ENCODE measurements at places on chromosomes 3 and 15.

- DNase-seq, result no peak
These were observed 26.4 kb downstream of the RBMS3 start for GRCh38 chr3:29307295-29307694.

DNA sequence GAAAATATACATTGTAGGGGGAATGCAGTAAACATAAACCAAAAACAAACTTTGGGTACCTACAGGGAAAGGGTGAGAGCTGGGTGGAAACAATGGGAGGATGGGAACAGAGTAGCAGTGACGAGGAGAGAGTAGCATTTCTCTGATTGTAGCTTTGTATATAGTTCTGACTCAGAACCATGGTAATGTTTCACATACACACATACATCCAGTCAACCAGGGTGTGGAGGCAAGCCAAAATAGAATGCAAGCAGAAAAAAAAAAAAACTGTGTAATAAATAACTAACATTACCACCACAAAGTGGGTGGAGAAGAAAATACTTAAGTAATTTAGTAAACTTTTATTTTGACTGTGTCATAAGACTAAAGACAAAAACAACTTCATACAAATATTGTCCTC, 27.2 kb downstream of the BCL2A1 start:
- DNase-seq, result no peak

DNA sequence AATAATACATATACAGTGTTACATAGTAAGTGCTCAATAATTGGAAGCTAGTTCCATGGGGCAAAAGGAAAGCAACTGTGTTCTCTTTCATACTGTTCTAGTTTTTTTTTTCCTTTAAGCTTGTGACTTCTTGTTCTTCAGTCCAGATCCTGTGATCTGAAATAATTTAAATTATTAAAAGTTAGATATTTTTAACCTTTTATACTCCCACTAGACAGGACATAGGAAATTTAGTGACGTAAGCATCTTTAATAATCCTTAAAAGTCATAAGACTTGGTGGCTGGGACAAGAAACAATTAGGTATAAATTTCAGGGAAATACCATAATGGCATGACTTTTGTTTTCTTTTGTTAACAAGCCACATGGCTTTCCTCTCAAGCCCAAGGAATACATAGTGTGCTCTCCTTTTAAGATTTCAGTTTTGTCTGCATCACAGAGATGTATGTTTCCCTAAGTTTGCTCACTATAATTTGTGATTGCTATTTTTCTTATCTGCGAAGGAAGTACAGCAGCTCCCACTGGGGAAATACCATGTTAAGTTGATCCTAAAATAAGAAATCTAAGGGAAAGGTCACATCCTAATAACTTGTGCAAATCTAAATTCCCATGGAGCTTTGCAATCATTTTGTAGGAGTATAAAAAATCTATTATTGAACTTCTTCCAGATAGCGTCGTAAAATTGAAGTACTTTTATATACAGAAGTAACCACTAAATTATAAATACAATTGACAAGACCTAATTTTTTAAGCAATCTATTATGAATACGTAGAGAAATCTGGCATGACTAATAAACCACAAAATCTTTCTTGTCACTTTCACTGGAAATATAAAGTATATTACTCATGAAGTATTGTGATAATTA, 30.1 kb downstream of the PPARG start:
- no peak for DNase-seq

DNA sequence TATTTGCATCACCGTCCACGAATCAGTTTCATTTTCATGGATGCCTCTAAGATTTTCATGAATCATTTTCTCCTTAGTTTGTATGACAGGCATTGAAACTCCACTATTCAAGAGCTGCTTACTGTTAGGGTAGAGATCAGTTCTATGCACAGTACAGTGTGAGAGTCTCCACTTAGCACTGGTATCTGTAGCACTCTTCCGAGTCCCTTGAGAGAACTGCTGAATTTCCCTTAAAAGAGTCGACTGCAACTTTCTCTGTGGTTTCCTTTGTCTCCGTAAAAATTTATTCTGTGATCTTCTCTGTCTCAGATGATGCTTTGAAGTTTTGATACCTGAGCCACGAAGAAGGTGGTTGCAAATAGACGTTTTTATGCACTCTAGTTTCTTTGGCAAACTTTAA, 14.8 kb downstream of the GTPBP8 start:
- no peak for DNase-seq

DNA sequence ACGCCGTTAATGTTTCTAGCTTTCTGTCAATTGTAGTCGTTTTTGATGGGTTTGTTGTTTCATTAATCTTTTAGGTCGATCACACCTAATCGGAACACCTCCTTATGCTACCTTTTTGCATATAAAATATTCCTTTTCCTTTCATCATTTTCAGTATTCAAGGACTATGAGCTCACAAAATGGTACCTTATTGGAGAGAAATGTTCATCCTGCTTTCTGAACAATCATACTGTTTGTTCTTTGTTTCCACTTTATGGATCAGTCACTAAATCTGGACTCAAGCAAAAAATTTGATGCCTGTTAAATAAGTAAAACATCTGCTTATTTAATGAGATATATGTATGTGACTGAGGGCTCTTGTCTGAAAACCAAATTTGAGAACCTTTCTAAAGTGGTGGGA, 1.1 kb downstream of the KIF15 start:
- DNase-seq, result no peak

DNA sequence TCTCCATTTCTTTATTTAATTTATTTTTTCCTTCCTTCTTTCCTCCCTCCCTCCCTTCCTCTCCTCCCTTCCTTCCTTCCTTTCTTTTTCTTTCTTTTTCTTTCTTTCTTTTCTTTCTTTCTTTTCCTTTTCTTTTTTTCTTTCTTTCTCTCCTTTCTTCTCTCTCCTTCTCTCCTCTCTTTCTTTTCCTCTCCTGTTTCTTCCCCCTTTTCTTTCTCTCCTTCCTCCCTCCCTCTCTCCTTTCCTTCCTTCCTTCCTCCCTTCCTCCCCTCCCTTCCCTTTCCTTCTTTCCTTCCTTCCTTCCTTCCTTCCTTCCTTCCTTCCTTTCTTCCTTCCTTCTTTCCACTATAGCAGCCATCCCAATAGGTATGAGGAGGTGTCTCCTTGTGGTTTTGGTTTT, 6.8 kb upstream of the PDIA5 start:
- no peak for DNase-seq

DNA sequence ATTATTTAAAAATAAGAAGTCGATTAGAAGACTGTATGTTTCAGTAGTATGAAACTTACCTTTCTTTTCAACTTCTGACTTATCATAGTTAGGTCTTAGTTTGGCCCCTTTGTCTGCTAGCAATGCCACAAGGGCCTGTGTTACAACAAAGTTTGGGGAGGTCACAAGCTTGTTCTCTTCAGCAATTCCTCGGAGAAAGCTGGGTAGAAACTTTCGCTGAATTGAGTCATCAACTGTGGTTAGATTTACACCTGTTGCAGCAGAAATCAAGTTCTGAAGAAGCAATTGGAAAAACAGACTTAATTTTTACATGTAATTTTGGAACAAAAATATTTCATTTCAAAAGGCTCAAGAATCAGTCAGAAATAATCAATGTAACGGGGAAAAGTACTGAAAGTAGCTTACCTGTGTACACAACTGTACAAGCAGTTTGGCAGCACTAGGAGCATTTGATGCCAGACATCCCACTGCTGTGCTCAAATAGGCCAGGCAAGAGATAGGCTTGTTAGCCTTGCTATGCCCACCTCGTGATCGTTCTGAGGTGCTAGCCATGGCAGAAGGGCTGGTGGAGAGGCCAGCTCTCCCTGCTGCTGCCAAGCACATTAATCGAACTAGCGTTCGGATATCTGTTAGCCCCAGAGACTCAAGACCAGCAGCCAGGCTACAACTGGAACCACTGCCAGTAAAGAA, 58.6 kb downstream of the FBXL22 start:
- no peak for DNase-seq

GRCh38 chr3:86244905-86245304, 746.0 kb downstream of the VGLL3 start:
- no peak for DNase-seq

DNA sequence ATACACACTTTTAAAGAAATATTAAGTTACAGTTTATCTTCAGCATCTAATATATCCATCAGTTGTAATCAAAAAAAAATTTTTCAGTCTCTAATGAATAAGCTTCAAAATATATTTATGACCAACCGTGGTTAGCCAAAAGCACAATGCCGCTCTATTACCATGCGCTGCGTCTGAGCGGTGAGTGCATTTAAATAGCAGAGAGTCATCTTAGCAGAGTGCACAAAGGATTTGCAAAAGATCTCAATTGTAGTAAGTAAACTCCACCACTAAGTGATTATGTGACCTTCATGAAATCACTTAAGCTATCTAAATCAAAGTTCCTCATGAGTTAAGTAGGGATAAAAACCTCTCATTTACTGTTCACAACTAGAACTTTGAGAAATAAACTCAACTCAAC, 4.9 kb downstream of the TP63 start:
- no peak for DNase-seq

DNA sequence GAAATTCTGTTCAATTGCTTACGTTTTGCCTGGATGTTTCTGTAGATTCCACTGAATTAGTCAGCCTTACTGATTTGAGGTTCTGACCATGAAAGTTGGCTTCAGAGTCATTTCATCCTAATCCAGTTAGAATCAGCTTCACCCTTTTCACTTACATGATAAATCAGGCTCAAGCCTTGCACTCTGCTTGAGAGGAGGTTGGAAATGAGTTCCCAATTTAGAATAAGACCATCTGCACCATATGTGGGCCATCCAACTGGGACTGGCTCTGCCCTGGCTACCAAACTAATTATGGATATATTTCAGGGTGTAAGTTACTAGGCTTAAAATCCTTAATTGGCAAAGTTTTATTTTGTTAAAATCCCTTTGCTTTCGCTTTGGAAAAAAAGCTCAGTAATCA, 255.7 kb downstream of the CHL1 start:
- no peak for DNase-seq

- no peak for DNase-seq
These were observed 107.3 kb upstream of the TRPM1 start for GRCh38 chr15:31208817-31209216.

GRCh38 chr3:12405432-12406272, 78.6 kb upstream of the TSEN2 start:
- peak; percentile 90 for DNase-seq

DNA sequence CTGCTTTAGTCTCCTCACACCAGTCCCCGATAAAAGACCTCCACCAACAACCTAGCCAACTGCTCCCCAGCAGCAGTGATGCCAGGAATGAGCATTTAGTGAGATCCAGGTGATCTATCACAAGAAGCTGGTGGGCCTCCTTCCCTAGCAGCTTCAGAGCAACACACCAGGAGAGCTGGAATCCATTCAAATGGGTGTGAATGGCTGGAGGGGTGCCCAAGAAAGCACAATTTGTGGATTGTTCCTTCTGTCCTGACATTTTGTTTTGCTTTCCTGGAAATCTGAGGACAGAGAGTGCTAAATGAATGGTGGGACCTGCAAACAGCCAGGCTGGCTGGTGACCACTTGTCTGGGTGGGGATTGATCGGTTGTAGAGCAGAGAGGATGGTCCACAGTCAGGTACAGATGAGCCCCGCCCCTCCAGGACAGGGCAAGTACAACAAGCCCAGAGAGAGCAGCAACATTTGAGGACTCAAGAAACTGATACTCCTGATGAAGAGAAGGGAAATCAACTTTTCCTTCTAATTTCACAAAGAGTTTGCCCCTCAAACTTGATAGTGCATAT, 316.8 kb downstream of the VPS13C start:
- no peak for DNase-seq

- no peak for DNase-seq
These were observed 292.4 kb downstream of the CNTN4 start for GRCh38 chr3:2390926-2391532.

DNA sequence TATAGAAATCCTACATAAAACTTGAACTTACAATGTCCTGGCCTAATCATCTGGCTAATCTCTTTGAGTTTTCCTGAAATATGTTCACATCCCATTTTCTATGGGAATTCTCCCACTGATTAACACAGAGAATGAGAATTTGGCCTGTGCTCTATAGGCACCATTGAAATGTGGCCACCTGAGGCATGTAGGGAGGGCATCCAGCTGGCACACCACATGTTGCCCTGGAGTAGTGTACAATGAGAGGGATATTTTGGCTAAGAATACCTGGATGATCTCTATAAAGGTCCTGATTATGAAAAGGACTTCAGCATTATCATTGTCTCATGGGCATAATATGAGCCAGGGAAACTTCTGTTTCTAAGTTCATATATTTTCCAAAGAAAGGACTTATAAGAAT, 324.0 kb downstream of the ZBTB20 start:
- no peak for DNase-seq

GRCh38 chr3:48989796-48990635, at the start of gene P4HTM:
TSS of gene P4HTM (plus strand) at chr3:48990241. CDS start at chr3:48990257, 16 bp downstream.
- DNase-seq, result peak; percentile 41

DNA sequence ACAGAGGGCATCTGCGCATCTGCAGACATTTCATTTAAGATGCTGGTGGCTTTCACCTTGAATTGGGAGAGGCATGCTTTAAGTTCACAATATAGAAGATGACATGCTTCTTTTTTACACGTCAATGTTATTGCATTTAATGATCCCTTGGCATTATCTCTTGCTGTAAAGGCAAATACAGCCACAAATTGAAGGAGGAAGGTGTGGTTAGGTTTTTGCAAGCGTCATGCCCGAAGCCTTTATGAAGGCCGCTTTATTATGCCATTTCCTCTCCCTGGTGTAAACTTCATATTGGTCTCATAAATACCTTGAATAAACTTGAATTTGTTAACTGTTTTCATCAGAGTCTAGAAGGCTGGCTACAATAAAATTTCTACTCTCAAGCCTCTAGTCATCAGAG, 212.7 kb downstream of the PDZRN3 start:
- no peak for DNase-seq

- DNase-seq, result no peak
These were observed 58.0 kb downstream of the HRH1 start for GRCh38 chr3:11212299-11212608.

DNA sequence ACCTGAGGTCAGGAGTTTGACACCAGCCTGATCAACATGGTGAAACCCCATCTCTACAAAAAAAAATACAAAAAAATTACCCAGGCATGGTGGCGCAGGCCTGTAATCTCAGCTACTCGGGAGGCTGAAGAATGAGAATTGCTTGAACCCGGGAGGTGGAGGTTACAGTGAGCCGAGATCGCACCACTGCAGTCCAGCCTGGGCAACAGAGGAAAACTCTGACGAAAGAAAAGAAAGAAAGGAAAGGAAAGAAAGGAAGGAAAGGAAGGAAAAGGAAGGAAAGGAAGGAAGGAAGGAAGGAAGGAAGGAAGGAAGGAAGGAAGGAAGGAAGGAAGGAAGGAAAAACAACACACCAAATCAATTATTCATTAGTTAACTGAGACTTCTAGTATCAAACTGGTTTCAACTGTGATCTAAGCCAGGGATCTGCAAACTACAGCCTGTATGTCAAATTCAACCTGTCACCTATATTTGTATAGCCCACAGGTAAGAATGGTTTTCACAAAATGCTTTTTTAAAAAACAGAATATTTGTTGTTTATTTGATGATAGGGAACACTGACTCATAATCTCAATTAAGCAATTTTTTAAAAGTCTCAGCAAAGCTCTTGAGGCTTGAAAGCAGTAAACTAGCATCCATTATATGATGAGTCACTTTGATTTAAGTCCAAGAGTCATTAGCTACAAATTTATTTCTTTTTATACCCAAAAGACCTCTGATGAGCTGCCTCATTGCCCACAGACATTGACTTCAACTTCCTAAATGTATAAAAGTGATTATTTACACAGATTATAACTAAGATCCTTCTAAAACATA, 127.6 kb downstream of the TBL1XR1 start:
- DNase-seq, result no peak

GRCh38 chr3:191412759-191413158, 48.2 kb upstream of the PYDC2 start:
- DNase-seq, result no peak

GRCh38 chr3:53260286-53260785, 4.5 kb upstream of the TKT start:
- DNase-seq, result no peak
